ENCODE measurements at places on chromosomes 3 and 15.

DNA sequence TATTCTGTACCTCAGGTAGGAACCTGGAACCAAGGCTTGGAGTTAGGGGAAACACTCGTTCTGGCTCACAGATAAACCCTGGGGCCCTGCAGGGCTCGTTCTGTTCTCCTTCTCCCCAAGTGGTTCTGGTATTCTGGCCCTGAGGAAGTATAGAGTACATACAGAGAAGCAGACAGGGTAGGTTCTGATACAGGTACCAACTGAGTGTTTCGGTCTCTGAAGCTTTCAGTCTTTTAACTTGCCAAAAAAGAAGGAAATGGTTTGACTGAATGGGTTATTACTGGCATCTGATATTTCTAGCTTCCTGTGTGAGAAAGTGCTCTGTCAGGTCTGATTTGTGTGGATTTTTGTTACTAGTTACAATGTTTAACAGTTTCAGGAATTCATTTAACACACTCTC lies 67.3 kb downstream of the UBE2E2 start:
- H3K36me3 ChIP-seq: peaks cover 10% of the 10 kb centered on the region
- H3K27me3 ChIP-seq: no peaks in the 10 kb centered on the region
- no peak overlapping the region for H3K4me3 ChIP-seq
- no peak for DNase-seq

GRCh38 chr3:418239-418929 lies 221.8 kb downstream of the CHL1 start:
- H3K27me3 ChIP-seq: peaks cover 26% of the 10 kb centered on the region
- H3K27ac ChIP-seq: no peak overlapping the region
- no peaks in the 10 kb centered on the region for H3K4me1 ChIP-seq

DNA sequence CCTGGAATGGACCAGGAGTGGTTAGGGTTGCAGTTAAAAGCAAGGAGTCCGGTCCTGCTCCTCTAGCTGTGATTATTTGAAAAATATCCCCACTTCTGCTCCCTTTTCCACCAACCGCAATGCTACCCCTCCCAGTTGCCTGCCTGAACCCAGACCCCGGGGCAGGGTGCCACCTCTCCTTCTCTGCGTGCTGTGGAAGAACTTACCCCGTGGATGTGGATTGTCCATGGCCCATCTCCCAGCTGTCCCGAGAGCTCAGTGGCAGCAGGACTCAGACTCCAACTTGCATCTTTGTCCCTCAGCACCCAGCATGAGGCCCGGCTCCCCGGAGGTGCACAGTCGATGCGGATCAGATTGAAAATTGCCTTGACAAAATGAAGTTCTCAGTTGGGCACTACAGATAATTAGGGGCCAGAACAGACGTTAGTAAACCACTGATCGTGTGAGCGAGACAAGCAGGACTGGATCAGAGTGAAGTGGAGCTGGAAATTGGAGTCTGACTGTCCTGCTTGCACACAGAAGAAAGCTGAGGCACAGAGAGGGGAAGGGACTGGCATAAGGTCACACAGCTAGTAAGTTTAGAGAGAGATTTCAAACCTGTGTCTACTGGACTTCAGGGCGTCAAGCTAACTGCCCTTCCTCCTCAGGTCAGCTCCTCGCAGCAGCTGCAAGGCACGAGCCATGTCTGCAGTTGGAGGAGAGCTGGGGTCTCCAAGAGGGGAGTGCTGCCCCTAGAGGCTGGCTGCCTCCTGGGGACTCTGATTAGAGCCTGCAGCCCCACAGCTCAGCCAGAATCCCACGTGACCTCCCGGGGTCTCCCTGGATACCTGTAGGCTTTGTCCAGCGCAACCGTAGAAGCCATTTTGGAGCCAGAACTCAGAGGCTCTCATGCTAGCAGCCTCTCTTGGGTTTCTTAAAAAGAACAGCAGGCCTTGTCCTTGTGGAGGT lies 14.7 kb downstream of the SLC6A1 start:
- H3K27ac ChIP-seq: no peak overlapping the region
- H3K27me3 ChIP-seq: peaks cover 60% of the 10 kb centered on the region
- DNase-seq: no peak
- no peak overlapping the region for H3K4me3 ChIP-seq

- peaks cover 10% of the 10 kb centered on the region for H3K4me1 ChIP-seq
- H3K27ac ChIP-seq: no peak overlapping the region
- no peaks in the 10 kb centered on the region for H3K27me3 ChIP-seq
- H3K36me3 ChIP-seq: peaks cover 10% of the 10 kb centered on the region
- DNase-seq: no peak
Measured at GRCh38 chr3:30449290-30449632, 157.1 kb upstream of the TGFBR2 start.
